AML-193 (cell line): ENCODE measurements at places on chromosomes 2 and 18.
A peak's percentile ranks its signal among the peaks of the same experiment; 100 is the strongest.

GRCh38 chr18:39701055-39701783, 2135.6 kb upstream of the CELF4 start:
- no peak for DNase-seq

- no peak for DNase-seq
These were observed 7.3 kb downstream of the IER3IP1 start for GRCh38 chr18:47168913-47169312.

DNA sequence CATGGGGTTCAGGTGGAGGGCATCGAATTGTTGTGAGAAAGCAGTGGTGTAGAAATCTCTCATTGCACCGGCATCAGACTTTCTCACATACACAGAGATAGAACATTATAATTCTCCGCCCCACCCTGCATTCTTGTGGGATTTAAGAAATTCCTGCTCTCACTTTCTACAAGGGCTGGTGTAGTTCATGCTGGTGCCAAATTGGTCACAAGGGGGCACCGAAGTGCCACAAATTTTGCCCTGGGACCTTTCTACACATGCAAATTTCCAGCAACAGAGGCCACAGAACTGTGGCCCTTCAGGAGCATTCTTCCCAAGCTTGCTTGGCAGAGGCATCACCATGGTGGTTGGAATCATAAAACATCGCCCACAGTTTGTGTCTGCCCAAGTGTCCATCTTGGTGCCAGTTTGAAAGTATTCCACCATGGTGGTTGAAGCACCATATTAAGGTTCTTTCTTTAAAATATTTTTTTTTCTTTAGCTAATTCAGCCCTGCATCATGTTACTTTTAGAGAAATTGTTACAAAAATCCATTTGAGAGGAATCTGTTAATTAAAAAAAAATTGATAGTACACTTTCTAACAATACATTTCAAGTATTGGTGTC, 521.2 kb upstream of the FANCL start:
- DNase-seq = no peak

DNA sequence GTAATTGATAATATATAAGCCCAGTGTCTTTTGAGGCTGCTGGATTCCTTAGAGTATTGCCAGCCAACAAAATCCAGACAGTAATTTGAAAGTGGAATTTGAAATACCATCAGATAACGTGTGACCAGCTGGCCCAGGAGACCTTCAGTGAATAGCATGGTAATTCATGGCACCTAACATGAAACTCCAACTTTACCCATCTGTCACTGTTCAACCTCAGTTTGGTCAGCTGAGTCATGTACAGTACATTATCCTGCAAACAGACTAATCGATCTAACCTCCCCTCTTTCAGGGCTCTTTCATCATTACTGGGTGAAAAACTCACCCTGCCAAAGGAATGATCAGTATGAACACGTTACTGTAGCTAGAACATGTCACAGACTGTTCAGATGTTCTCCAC, 230.6 kb downstream of the DOK6 start:
- DNase-seq = no peak

- no peak for DNase-seq
These were observed 155.9 kb downstream of the RAB3GAP1 start for GRCh38 chr2:135208016-135208415.

- no peak for DNase-seq
These were observed 369.6 kb downstream of the RIT2 start for GRCh38 chr18:42745931-42746330.

GRCh38 chr2:76501641-76502040, 790.9 kb upstream of the GCFC2 start:
- DNase-seq = no peak

DNA sequence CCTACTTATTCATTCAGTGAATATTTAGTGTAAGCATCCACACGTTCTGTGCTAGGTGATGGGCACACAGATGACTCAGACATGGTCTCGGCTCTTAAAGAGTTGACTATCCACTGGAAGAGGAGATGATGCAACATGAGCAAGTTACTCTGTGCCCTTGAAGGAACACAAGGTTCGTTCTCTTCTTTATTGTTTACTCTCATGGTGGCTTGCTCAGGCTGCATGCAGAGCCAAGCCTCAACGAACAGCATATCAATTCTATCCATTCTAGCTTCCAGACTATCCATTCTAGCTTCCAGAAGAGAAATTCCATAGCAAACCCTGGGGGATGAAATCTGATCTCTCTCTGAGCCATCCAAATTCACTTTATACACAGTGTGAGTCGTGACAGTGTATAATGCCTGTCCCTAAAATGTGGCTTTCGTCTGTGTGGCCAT, 68.1 kb upstream of the CTAGE1 start:
- DNase-seq = no peak

DNA sequence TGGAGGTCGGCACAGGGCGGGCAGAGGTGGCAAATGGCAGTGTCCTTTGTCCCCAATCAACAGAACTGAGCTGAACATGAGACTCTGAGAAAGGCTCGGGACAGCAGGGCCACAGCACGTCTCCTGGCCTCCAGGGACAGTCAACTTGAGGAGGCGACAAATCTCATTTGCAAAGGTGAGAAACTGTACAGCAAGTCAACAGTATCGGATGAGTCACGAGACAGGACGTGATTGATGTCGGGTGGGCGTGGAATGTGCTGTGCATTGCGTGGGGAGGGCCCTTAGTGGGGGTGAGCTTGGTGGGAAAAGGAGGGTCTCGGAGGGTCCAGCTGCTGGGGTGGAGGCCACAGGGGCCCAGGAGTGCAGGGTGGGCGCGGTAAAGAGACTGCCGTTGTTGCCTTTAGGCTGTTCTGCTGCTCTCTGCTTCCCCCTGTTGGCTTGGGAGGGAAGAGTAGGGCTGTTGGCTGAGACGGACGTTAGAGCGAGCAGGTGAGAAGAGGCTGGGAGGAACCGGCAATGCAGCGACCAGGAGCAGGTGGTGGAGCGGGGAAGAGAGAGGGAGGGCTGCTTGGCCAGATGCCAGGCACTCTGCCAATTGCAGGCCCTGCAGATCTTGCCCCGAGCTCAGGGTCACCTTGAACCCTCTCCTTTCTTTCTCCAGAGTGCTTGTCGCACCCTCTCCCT, 164.3 kb downstream of the BCL2 start:
- no peak for DNase-seq

GRCh38 chr2:235847576-235847975, 320.6 kb downstream of the GBX2 start:
- DNase-seq = no peak

GRCh38 chr2:185208261-185208660, 530.3 kb upstream of the FSIP2 start:
- DNase-seq = no peak

GRCh38 chr18:52875725-52876124, 535.7 kb downstream of the DCC start:
- DNase-seq = no peak

DNA sequence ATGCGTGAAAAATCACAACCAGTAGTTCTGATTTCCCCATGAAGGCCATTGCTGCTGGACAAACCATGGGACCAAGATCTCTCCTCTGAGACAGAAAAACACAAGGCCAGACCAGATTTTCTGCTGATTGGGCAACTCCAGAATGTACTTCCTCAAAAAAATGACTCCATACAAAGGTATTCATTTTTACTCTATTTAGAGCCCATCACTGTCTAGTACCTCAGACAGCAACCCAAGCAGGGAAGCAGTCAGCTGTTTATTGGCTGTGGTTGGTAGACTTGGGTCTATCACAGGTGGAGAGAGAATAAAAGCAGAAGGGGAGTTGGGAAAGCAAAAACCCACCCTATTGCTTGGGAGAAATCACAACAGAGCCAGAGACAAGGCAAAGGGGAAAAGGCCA, 219.9 kb downstream of the PIK3C3 start:
- peak; percentile 60 for DNase-seq

DNA sequence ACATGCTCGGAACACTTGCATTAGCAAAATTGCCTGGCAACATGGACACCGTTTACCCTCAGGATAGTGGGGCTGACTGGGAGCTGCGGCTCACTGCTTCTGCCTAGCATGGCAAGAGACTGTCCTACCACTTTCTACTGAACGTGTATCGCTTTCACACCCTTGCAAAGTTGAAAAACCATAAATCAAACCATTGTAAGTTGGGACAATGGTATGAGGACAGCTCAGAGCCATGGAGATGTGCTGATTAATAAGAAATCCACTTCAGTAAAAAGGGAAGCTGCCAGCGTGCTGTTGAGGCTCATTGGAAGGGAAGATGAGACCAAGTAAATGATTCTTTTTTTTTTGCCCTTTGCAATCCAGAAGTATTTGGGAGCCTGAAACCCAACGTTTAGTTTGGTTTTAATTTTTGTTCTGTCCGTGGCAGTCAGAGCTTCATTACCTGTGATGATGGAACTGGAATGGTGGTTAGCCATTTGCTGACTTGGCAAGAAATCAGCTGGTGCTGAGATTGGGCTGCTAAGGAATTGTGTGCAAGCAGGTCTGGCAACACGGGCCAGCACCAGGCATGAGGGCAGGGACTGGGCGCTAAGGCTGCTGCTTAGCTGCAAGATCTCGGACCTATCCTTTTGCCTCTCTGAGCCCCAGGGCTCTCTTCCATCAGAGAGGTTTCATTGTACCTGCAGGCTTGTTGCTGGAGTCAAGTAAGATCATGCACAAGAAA, 75.5 kb upstream of the HS6ST1 start:
- no peak for DNase-seq

DNA sequence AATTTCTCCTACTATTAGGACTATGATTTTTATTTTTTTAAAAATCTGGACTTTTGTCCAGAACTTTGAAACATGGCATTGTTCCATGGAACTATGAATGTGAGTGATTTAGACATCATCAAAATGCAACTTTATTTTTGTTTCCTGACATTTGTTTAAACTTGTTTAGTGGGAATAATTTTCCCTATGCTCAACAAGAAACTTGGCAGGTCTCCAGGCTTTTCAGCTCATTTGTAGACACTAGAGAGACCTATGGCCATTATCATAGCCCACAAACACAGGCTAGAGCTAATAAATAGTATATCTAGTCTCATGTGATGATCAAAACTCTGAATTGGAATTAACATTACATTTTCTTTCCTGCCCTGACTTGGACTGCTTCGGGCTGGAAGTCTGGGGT, 145.1 kb upstream of the CELF4 start:
- no peak for DNase-seq

DNA sequence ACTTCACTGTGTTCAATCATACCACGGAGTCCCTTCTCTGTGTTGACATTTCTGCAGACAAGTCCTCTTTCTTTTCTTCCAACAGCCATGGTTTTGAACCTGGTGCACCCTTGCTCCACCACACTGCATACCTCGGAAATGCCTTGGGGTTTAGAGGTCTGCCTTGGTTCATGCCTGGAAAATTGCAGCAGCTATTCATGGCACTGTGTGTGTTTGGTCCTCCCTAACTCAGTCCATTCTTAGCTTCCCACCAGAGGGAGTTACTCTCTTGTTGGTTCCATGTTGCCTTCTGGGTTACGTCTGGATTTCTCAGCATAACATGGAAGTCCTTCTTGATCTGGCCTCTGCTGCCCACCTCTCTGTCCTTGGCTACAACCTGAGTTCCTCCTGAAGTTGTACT, 206.0 kb downstream of the FHOD3 start:
- DNase-seq = no peak

DNA sequence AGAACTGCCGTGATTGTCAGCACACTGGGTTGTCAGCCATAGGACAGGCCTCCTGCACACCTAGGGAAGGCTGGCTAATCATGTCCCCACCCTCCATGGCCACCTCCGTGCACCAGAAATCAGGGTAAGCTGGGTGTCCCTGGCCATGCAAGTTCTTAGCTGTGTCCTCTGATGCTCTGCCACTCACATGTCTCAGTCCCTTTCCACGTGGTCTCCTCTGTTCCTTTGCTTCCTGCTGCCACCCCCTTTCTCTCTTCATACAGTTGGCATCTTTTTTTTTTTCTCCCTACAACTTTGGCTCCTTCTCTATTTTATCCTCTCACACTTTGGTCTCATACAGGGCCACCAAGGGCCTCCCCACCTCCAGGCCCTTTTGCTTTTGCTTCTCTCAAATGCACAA, 153.7 kb downstream of the TPGS2 start:
- DNase-seq = no peak

DNA sequence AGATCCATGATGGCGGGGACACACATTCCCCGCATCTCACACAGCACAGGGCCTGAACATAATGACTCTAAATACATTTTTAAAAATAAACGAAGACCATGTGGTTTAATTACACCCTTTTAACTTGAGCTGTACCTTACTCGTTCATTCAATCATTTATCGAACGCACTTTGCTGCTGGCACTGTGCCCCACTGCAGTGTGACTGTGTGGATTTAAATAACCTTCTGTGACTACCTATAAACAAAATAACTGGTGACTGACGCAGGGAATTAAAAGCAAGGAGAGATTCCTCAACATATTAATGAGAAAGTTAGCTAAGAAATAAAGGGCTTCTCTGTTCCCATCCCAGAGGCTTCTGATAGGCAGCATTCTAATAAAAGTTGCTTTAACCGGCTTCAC, 10.9 kb upstream of the FZD7 start:
- DNase-seq = no peak

- DNase-seq = no peak
These were observed 13.3 kb upstream of the CYRIA start for GRCh38 chr2:16678964-16679363.

GRCh38 chr2:10163498-10164486, 41.3 kb downstream of the RRM2 start:
- no peak for DNase-seq

- DNase-seq = no peak
These were observed 93.7 kb upstream of the SETBP1 start for GRCh38 chr18:44586782-44587524.

DNA sequence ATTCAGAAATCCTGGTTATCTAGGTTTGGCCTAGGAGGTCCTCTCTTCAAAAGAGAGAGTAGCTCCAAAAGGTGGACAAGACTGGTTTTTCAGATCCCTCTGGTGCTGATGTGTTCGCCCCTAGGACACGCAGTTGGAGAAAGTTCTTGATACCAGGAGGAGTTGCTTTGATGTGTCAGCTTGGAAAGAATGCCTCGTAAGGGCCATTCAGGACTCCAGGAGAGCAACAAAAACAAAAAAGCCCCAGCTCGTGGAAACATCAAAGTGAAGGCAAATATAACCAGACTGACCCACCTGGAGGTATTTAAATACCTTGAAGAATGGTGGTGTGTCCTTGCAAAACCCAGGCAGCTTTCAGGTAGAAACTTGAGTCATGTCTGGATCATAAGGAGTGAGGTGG, 12.5 kb upstream of the LBH start:
- no peak for DNase-seq

DNA sequence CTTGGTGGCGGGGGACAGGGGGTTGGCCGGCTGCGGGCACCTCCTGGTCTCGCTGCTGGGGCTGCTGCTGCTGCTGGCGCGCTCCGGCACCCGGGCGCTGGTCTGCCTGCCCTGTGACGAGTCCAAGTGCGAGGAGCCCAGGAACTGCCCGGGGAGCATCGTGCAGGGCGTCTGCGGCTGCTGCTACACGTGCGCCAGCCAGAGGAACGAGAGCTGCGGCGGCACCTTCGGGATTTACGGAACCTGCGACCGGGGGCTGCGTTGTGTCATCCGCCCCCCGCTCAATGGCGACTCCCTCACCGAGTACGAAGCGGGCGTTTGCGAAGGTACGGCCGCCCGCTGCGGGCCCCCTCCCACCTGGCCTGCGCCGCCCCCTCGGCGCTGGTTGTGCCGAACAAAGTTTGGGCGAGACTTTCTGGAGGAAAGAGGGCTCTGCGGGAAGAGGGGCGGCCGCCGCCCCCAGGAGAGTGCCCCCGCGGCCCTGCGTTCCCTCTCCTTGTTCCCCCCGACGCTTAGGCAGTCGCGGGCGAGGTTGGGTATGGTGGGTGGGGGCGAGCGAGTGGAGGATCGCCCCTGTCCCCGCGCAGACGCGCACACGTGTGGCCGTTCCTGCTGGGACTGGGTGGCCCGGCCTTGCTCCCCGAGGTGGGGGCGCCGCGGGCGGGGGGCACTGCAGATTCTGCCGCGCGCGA, 866 bp downstream of the CRIM1 start:
- peak; percentile 34 for DNase-seq
